Skin of body (tissue), 3 donors: ENCODE measurements at places on chromosomes 7 and 10.

DNA sequence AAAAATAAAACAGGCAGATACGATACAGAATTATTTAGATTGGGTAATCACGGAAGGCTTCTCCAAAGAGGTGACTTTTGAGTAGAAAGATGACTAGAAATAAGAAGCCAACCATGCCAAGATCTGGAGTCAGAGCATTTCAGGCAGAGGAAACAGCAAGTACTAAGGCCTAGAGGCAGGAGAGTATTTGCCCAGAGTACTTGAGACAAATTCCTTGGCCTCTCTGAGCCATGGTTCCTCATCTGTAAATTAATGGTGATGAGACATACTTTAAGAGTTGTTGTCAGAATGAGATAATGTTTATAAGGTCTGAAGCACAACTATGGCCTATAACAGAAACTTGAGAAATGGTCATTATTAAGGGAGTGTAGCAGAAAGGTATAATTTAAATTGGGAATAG is 15.8 kb upstream of the GPR37 start:
- no peak for DNase-seq

DNA sequence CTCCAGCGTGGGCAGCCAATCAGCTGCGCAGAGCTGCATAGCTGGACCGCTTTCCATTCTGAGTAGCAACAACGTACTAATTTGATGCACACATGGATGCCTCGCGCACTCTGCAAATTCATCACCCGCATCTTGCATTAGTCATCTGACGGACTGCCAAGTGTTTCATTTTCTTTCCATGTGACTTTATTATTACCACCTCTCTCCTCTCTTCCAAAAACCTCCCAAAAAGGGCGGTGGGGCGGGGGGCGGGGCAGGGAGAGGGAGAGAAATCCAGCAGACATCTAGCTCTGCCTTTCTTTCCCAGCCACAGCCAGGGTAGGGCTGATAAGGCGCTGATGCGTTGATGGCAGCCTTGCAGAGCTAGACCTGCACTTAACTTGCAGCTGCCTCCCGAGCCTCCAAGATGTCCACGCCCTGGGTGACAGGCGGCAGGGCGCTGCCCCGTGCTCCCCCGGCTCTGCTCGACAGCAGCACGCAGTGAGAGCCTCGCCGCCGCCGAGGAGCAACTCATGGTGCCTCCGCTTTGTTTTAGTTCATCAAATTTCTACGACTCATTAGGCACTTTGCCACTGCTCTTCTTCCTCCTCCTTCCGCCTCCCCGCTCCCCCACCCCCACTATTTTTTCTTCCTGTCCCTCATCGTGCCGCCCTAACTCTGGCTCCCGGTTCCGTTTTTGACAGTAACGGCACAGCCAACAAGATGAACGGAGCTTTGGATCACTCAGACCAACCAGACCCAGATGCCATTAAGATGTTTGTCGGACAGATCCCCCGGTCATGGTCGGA is 147.3 kb downstream of the CELF2 start:
- DNase-seq = peak; percentile 96

GRCh38 chr10:12974078-12974477 is 27.4 kb downstream of the CCDC3 start:
- peak; percentile 47 for DNase-seq

DNA sequence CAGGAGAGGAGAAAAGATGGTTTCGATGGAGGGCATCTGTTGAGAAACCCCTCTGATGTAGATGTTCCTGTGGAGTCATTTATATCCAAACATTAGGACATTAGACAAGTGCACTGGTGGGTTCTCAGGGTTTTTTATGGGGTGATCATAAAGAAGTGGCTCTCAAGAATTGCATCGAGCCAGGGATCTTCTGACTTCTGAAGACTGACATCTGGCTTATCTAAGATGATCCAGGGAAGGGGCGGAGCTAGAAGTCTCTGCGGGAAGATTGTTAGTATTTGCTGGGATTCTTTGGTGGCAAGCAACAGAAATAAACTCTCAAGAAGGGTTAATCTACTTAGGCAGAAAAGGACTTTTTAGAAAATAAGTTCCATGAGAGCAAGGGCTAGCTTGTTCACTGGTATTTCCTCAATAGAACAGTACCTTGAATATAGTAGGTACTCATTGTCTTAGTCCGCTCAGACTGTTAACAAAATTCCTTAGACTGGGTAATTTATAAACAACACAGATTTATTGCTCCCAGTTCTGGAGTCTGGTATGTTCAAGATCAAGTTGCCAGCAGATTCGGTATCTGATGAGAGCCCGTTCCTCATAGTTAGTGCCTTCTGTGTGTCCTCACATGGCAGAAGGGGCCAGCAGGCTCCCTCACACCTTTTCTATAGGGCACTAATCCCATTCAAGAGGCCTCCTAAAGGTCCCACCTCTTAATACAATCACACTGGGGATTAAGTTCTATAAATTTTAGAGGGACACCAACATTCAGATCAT is 28.5 kb upstream of the SYPL1 start:
- no peak for DNase-seq
